ENCODE measurements at places on chromosomes 12 and 14.

- DNase-seq, result no peak
These were observed 479 bp downstream of the KDM5A start for GRCh38 chr12:388541-389141.

DNA sequence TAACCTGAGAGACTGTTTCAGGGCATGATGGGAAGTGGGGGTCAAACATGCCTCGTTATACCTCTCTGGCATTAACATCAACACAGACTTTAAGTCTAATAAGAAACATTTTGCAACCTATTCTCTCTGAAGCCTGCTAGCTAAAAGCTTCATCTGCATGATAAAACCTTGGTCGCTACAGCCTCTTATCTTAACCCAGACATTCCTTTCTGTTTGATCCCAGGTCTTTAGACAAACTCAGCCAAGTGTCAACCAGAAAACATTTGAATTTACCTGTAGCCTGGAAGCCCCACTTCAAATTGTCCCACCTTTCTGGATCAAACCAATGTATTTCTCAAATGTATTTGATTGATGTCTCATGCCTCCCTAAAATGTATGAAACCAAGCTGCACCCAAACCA is 9.1 kb downstream of the PPP2R3C start:
- no peak for DNase-seq

DNA sequence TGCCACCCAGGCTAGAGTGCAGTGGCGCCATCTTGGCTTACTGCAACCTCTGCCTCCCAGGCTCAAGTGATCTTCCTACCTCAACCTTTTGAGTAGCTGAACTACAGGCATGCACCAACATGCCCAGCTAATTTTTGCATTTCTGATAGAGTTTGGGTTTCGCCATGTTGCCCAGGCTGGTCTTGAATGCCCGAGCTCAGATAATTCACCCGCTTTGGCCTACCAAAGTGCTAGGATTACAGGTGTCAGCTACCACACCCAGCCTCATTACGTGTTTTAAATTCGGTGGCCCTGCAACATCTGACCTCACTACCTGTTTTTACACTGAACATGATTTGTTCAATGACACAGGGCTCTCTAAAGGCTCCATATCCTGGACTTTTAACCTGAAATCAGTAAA is 22.9 kb upstream of the RDH16 start:
- DNase-seq, result no peak

- no peak for DNase-seq
These were observed 30.5 kb downstream of the RPH3A start for GRCh38 chr12:112822056-112822455.

DNA sequence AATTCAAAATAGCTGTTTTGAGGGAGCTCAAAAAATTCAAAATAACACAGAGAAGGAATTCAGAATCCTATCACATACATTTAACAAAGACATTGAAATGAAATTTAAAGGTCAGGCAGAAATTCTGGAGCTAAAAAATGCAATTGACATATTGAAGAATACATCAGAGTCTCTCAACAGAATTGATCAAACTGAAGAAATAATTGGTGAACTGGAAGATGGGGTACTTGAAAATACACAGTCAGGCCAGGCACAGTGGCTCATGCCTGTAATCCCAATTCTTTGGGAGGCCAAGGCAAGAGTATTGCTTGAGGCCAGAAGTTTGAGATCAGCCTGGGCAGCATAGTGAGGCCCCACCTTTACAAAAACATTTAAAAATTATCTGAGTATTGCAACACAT is 34.1 kb upstream of the DHRS7 start:
- no peak for DNase-seq
